GM12878 (cell line): ENCODE measurements at places on chromosomes 5 and 9.

GRCh38 chr9:122350577-122351355 is 20.1 kb upstream of the PTGS1 start:
- H3K36me3 ChIP-seq, result no peaks in the 10 kb centered on the region
- H3K4me3 ChIP-seq, result no peak overlapping the region
- no peak overlapping the region for H3K27ac ChIP-seq
- peaks cover 2% of the 10 kb centered on the region; the same call in 1 of the 2 replicates for H3K27me3 ChIP-seq
- no peaks in the 10 kb centered on the region; the same call in 1 of the 2 replicates for H3K4me1 ChIP-seq

GRCh38 chr9:136352682-136353081 is 10.9 kb downstream of the DNLZ start:
- no peaks in the 10 kb centered on the region for H3K4me1 ChIP-seq
- H3K4me3 ChIP-seq, result no peak overlapping the region
- no peaks in the 10 kb centered on the region; the same call in 1 of the 2 replicates for H3K27me3 ChIP-seq

GRCh38 chr9:122477346-122477745 is 380 bp downstream of the OR1J1 start:
- no peak for DNase-seq
- no peak overlapping the region for H3K27ac ChIP-seq
- H3K27me3 ChIP-seq, result no peaks in the 10 kb centered on the region; the same call in 1 of the 2 replicates

- H3K4me1 ChIP-seq, result peaks cover 6% of the 10 kb centered on the region
- peak; percentile 36 for DNase-seq
- H3K36me3 ChIP-seq, result no peaks in the 10 kb centered on the region
- peak overlapping the region; percentile 29 for H3K4me3 ChIP-seq
Observed at GRCh38 chr9:92534674-92535073, 1.1 kb downstream of the ECM2 start.

DNA sequence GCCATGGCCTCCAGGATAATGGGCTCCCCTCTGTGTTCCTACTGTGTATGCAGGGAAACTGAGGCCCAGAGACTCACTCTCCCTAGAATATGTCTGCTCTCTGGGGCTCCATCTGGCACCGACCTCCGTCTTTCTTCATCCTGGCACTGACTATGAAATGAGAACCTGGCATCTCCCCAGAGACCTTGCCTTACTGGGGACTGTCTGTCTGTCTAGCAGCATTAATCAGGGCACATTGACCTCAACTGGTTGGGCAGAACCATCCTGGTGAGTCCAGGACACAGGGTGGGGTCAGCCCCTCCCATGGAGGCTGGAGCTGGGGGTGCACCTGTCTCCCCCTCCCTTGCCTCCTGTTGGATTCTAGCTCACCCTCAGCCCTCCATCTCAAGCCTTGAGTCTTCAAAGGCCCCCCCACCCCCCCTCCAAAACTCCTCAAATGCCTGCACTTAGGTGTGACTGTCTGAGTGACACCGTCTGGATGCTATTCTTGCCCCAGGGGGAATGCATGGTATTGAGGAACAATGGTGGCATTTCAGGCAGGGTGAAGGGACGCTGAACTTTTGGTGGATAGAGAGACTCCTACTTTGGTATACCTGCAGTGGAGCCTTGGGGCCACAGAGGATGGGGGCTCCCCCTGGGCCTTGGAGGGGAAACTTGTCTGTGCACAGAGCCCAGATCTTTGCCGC is 12.8 kb upstream of the PITX1 start:
- peaks cover 4% of the 10 kb centered on the region for H3K27me3 ChIP-seq
- no peaks in the 10 kb centered on the region for H3K36me3 ChIP-seq
- no peak overlapping the region for H3K4me3 ChIP-seq
- no peak overlapping the region for H3K27ac ChIP-seq
- DNase-seq, result no peak
- H3K4me1 ChIP-seq, result no peaks in the 10 kb centered on the region

DNA sequence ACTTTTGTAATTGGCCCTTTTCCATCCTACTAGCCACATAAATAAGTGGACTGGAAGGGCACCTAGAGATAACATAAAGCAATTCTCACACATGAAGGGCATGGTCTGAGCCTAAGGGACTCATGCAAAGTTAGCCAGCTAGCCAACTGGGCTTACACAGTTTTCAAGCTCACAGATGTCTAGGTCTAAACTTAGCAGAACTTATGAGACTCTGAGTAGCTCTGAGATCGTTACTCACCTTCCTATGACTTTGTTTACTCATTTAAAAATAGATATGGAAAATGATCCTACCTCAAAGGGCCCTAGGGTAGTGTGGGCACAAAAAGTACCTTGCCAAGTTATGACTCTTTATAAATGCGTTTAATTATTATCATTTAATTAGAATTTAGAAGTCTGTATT is 410.4 kb upstream of the MPDZ start:
- H3K4me3 ChIP-seq, result no peak overlapping the region
- H3K36me3 ChIP-seq, result no peaks in the 10 kb centered on the region
- H3K27me3 ChIP-seq, result no peaks in the 10 kb centered on the region
- no peak for DNase-seq
- no peak overlapping the region for H3K27ac ChIP-seq

DNA sequence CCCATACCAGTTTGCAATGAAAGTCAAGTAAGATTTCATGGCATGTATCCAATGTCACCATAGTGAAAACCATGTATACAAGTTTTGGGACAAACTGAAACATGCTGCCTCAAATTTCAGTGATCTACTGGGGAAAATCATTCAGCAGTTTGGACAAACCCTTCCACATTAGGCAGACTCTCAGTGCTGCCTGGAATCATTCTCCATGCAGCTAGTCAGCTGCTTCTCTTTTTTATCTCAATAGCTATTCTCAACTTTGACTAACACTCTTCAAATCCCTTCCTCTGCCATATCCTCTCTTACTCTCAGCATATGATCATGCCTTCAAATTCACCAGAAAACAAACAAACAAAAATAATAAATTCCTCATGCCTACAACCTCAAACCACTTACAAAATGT is 323.3 kb downstream of the MAN2A1 start:
- no peaks in the 10 kb centered on the region for H3K36me3 ChIP-seq
- H3K4me1 ChIP-seq, result no peaks in the 10 kb centered on the region
- no peak overlapping the region for H3K27ac ChIP-seq
- no peak overlapping the region for H3K4me3 ChIP-seq

- DNase-seq, result no peak
- H3K36me3 ChIP-seq, result no peaks in the 10 kb centered on the region
- no peak overlapping the region for H3K27ac ChIP-seq
- no peaks in the 10 kb centered on the region for H3K4me1 ChIP-seq
- H3K27me3 ChIP-seq, result no peaks in the 10 kb centered on the region
- no peak overlapping the region for H3K4me3 ChIP-seq
Observed at GRCh38 chr5:12385095-12385494, 480.8 kb upstream of the CTNND2 start.

DNA sequence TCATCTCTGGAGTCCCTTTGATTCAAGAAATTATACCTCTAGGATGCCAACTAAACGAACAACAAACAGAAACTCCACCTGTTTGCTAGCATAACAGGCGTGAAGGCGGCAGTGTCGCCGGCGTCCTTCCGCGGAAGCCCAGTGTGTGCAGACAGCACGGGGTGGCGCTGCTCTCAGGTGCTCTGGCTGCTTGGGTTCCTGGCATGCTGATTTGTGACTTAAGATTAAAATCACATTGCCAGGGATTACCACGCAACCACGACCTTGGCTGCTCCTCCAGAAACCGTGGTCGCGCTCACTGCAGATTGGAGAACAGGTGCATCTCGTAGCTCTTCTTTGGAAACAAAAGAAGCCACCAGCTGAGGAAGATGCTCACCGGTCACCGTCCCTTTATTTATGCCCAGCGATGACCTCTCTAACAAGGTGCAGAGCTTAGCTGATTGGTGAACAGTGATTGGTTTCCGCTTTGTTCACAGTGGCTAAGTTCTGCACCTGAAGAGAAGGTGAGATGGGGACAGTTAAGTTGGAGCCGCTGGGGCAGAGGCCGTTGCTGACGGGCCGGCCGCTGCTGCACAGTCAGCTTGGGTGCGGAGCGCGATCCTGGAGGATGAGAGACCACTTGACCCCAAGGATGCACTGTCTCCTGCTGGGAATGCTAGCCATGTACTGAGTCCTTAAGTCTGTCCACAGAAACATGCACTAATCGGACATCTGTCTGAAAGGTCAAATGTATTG is 232.3 kb downstream of the FANCC start:
- no peak overlapping the region for H3K27ac ChIP-seq
- peaks cover 2% of the 10 kb centered on the region; the same call in 1 of the 2 replicates for H3K36me3 ChIP-seq
- no peaks in the 10 kb centered on the region for H3K4me1 ChIP-seq
- DNase-seq, result no peak
- no peaks in the 10 kb centered on the region for H3K27me3 ChIP-seq
- no peak overlapping the region for H3K4me3 ChIP-seq

DNA sequence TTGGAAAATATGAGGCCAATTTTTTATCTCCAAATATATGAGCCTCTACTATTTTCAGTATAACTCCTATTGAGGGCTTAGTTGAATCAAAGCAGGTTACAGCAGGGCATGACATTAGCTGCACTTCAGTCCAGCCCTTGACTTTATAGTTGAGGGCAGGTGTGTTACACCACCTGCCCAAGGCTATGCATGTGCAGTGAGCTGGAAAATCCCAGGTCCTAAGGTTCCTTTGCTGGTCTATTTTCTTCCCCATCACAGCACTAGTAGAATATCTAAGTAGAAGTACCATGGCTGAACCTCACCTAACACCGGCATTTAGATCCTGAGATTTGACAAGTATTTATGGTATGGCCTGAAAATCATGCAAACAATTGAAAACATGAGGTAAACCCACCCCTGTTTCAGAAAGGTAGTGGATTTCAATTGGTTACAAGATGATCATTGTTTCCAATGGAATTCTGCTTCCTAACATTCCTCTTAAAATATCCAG is 201.1 kb downstream of the SEMA5A start:
- no peak overlapping the region for H3K4me3 ChIP-seq
- H3K4me1 ChIP-seq, result no peaks in the 10 kb centered on the region
- H3K36me3 ChIP-seq, result no peaks in the 10 kb centered on the region
- DNase-seq, result no peak
- no peaks in the 10 kb centered on the region; the same call in 1 of the 2 replicates for H3K27me3 ChIP-seq

DNA sequence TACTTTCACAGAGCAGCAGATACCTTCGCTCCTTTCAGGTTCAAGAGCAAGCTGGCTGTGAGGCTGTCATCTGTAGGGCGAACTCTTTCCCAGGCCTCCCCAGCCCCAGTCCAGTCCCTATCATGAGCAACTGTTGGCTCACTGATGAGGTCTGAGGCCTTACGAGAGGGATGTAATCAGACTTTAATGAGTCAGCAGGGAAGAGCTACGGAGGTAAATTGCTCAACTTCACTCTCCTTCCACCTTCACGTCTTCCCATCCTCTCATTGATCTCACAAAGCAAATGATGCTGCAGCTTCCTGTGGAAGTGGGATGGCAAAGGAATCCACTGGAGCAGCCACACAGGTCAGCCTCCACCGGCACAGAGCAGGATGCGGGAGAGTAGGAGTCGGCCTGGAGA is 130.7 kb upstream of the TBCA start:
- no peak overlapping the region for H3K27ac ChIP-seq
- no peaks in the 10 kb centered on the region for H3K27me3 ChIP-seq
- DNase-seq, result no peak
- H3K4me3 ChIP-seq, result no peak overlapping the region

- H3K4me3 ChIP-seq, result no peak overlapping the region
- H3K27ac ChIP-seq, result no peak overlapping the region
- no peaks in the 10 kb centered on the region for H3K36me3 ChIP-seq
- DNase-seq, result no peak
Observed at GRCh38 chr5:24225051-24225450, 419.7 kb downstream of the CDH10 start.

DNA sequence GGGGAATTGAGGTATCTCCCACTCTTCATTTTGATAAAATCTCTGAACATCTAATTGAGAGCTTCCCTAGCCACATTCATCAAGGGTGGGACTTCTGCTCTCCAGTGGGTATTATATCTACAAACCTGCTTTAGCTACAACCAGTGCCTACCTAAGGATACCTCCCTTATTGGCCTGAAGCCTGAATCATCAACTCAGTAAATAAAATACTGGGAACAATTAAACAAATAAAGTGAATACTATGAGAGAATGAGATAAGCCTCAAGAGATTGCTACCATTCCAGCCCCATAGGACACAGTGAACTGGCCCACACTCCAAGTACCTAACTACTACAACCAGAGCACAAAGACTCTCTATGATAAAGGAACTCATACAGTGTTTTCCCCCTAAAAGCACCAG is 47.4 kb upstream of the IL12B start:
- H3K4me1 ChIP-seq, result no peaks in the 10 kb centered on the region
- no peak overlapping the region for H3K4me3 ChIP-seq
- no peak overlapping the region for H3K27ac ChIP-seq
- no peak for DNase-seq
- H3K27me3 ChIP-seq, result no peaks in the 10 kb centered on the region
- no peaks in the 10 kb centered on the region for H3K36me3 ChIP-seq

DNA sequence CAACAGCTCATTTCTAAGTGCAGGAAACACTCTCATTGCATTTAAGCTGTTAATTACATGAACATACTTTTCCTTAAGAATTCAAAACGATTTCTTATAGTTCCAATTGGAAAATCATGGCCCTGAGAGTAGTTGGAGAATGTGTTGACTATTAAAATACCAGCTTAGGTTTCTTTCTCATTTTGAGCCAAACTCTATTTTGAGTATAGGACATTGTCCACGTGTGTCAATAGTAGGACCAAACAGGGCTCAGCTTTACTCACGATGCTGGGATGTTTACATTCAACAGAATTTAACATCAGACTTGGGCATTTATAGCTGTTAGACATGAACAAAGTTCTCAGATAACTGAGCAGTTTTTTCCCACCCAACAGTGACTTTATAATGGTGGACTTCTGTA is 39.6 kb downstream of the ADCY2 start:
- no peak overlapping the region for H3K4me3 ChIP-seq
- no peak overlapping the region for H3K27ac ChIP-seq
- H3K27me3 ChIP-seq, result no peaks in the 10 kb centered on the region
- H3K36me3 ChIP-seq, result no peaks in the 10 kb centered on the region
- no peak for DNase-seq

DNA sequence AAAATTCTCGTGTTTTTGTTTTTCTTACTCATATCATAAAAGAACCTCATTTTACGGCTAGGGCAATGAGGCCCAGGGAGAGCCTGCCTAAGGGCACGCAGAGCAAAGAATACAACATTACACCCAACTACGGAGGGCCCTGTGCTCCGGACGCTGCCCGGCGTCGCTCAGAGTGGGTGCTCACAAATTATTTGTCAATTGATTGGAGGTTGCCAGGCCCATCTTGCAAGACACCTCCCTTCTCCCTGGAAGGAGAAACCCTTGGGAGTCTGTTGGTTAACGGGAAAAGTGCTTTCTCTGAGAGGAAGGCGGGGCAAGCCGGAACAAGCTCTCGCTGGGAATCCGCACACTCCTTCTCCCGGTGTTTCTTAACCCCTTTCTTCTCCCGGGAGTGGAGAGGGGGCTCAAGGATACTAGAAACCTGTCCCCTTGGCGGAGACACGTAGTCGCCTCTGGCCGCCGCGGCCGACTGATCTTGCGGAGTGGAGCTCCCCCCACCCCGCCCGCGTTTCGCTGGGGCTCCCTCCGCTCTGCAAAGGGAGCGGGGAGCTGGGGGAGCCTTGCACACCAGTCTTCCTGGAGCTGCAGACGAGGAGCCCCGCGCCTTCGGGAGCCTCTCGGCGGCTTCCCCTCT is 599.3 kb upstream of the SGCD start:
- H3K4me1 ChIP-seq, result no peaks in the 10 kb centered on the region
- H3K36me3 ChIP-seq, result no peaks in the 10 kb centered on the region
- no peak overlapping the region for H3K27ac ChIP-seq
- no peak overlapping the region for H3K4me3 ChIP-seq
- H3K27me3 ChIP-seq, result no peaks in the 10 kb centered on the region; the same call in 1 of the 2 replicates
